ENCODE measurements at places on chromosomes 2 and 18.

- DNase-seq: no peak
Measured at GRCh38 chr2:65291216-65292105, 63.8 kb downstream of the ACTR2 start.

- DNase-seq: no peak
Measured at GRCh38 chr2:216139884-216140283, 30.7 kb downstream of the XRCC5 start.

GRCh38 chr18:77023102-77023782, 109.3 kb downstream of the MBP start:
- DNase-seq: no peak

DNA sequence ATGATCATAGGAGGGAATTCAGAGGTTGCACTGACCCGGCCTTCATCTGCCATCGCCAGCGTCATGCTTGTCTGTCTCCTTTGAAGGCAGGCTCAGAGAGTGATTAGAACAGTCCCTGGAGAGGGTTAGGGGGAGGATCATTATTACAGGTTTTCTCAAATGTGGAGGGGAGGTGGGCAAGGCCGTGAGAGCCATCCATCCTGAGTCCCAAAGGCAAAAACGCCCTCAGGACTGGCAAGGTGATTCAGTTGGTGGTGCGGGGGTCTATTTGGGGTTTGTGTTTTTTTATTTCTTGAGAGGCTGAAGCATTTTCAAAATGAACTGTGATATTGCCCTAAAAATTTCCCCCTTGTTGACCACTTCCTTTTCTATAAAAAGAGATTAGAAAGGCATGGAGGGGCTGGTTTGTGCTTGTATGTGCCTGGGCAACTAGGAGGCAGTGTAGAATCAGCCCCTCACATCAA, 39.3 kb upstream of the GYPC start:
- no peak for DNase-seq

DNA sequence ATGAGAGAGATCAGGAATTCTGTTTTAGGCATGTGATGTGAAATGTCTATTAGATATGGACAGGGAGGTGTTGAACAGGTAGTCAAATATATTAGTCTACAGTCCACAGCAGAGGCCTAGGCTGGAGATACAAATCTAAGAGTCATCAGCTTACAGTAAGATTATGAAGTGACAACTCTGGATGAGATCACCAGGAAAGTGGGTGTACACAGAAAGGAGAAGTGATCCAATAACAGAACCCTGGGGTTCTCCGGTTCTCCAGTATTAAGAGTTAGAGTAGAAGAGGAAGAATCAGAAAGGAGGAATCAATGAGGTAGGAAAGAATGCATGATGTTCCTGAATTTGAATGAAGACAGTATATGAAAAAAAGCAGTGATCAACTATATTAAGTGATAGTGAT, 362.3 kb downstream of the FIGN start:
- DNase-seq: no peak

- no peak for DNase-seq
Measured at GRCh38 chr2:42025151-42025582, 22.7 kb upstream of the PKDCC start.

GRCh38 chr18:79933765-79934164, 17.7 kb downstream of the SLC66A2 start:
- no peak for DNase-seq

GRCh38 chr2:191977754-191978153, 130.9 kb upstream of the CAVIN2 start:
- DNase-seq: no peak

Measured in cortex of kidney (tissue), 1 donor.